Activated T-helper 2 cell treated with anti-CD3 and anti-CD28 coated beads, Interferon-gamma antibody, Interleukin-2, Interleukin-4, amounts not matched to agents 10 μg/mL and 5 μg/mL and 100 μg/mL, durations not matched to agents 14 hours and 24 hours and 36 hours (primary cell): ENCODE measurements at places on chromosomes 4 and X. TPM values are rescaled to one million over a fixed set of nuclear protein-coding genes. Genes with fewer than 3 reads are reported as not detected.
A peak's percentile ranks its signal among the peaks of the same experiment; 100 is the strongest.

ADAM29 gene
- total RNA-seq: not detected in 2 replicates

- DNase-seq: no peak
- no peaks in the 10 kb centered on the region for H3K36me3 ChIP-seq
- H3K27me3 ChIP-seq: no peaks in the 10 kb centered on the region
- H3K27ac ChIP-seq: no peak overlapping the region
- H3K4me1 ChIP-seq: no peaks in the 10 kb centered on the region
- no peak overlapping the region for H3K4me3 ChIP-seq
Measured at GRCh38 chr4:16480011-16480410, 253.7 kb upstream of the TAPT1 start.

DNA sequence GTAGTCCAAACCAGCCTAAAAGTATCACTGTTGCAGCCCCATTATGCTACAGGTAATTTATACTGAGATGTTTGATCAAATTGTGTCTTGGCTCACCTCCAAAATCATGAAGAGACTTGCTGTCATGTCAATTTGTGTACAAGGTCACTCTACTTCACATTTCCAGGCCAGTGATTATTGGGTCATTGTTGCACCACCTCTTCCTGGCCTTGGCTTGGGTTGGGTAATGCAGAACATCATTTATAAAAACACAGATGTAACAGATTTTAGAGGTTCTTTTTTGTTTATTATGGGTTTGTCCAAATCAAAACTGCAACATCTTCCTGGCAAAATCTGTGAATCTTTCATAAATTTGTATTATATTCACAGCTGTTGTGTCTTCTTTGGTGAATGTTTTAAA lies 459.5 kb downstream of the ANKRD50 start:
- no peaks in the 10 kb centered on the region for H3K27me3 ChIP-seq
- no peak overlapping the region for H3K27ac ChIP-seq
- no peak for DNase-seq
- H3K36me3 ChIP-seq: no peaks in the 10 kb centered on the region
- H3K4me3 ChIP-seq: no peak overlapping the region
- H3K4me1 ChIP-seq: no peaks in the 10 kb centered on the region

- H3K36me3 ChIP-seq: no peaks in the 10 kb centered on the region
- H3K4me3 ChIP-seq: no peak overlapping the region
- no peak overlapping the region for H3K27ac ChIP-seq
- no peak for DNase-seq
- no peaks in the 10 kb centered on the region for H3K4me1 ChIP-seq
Measured at GRCh38 chrX:141469469-141469868, 115.1 kb downstream of the SPANXA1 start.

DNA sequence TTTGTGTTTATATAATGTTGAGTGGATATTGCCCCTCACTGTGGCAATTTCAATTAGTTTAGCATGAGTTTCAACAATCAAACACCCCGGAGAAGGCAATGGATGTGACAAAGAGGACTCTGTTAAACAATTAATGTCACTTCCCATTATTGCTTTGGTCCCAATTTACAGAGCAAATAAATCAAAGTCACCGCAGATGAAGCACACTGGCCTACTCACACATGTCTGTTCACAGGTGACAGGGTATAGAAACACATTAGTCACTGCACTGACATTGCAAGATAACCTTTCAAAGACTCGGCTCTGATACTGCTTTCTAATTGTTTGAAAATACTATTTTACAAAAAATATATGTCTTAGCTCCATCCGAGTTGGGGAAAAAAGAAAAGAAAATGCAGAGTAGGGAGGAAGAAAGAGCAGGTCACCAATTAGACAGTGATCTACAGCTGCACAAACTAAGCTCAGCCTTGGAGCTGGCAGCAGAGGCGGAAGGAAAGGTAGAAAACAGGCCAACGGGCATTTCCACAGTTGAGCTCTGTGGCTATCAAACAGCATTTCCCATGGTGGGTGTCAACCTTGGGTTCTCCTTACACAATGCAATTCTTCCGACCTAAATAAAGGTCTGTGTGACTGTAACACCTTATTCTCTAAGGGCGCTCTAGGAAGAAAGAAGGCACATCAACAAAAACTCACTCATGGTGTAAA lies 53.9 kb downstream of the PPARGC1A start:
- no peak for DNase-seq
- no peak overlapping the region for H3K4me3 ChIP-seq
- H3K27me3 ChIP-seq: no peaks in the 10 kb centered on the region
- H3K27ac ChIP-seq: no peak overlapping the region
- no peaks in the 10 kb centered on the region for H3K4me1 ChIP-seq

GRCh38 chr4:24209131-24209530 lies 319.3 kb upstream of the PPARGC1A start:
- no peak for DNase-seq
- H3K4me3 ChIP-seq: no peak overlapping the region
- H3K4me1 ChIP-seq: no peaks in the 10 kb centered on the region
- no peaks in the 10 kb centered on the region for H3K36me3 ChIP-seq

DNA sequence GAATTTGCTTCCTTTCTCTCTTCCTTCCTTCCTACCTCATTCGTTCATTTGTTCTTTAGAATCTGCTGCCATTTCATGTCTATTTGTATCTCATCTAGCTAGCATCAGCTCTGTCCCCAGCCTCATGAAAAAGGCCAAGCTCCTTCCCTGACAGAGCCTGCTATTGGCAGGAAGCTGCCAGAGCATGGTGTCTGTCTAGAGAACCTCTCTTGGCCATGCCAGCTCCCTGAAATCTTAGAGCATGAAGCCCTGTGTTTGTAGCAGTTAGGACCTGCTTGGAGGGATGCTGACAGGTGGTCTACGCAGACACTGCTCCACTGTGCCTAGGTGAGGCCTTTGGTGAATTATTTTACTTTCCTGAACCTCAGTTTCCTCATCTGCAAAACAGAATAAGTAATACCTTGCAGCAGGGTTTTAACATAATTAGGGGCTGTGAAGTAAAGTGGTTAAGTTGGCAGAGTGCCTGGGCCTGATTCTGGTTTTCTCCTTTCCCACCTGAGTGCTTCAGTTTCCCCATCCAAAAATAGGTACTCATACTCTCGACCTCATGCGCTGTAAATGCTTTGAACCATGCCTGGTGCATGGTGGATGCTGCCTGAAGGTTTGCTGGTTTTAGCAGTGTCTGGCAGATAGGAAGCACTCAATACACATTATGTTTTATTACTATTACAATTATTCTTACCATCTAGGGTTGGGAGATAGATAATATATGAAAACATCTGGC lies 4.7 kb downstream of the PTTG2 start:
- H3K36me3 ChIP-seq: no peaks in the 10 kb centered on the region
- no peaks in the 10 kb centered on the region for H3K27me3 ChIP-seq
- peaks cover 6% of the 10 kb centered on the region for H3K4me1 ChIP-seq
- H3K27ac ChIP-seq: no peak overlapping the region
- DNase-seq: no peak
- no peak overlapping the region for H3K4me3 ChIP-seq

DNA sequence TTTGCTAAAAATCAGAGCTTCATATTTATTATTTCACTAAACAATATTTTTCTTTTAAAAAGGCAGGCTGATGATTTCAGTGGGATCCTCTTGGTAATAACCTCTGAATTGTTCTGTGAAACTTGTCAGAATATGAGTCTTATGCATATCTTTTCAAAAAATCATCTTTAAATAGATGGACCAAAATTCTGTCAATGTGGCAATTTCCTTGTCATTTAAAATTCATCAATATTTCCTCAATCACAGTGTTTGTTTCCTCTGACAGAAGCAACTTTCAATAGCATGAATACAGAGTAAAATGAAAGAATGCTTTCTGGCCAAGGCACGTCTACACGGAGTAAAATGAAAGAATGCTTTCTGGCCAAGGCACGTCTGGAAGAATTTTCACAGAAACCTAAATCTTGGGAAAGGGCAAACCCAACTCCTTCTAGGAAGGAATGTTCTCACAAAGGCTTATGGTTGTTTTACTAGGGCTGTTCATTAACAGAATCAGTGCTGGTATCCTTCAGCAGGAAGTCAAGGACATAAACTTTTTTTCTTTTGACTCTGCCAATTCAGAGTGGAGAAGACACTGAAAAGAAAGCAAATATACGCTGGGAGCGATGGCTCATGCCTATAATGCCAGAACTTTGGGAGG lies 99.0 kb upstream of the GPR34 start:
- no peak for DNase-seq
- no peak overlapping the region for H3K27ac ChIP-seq

DNA sequence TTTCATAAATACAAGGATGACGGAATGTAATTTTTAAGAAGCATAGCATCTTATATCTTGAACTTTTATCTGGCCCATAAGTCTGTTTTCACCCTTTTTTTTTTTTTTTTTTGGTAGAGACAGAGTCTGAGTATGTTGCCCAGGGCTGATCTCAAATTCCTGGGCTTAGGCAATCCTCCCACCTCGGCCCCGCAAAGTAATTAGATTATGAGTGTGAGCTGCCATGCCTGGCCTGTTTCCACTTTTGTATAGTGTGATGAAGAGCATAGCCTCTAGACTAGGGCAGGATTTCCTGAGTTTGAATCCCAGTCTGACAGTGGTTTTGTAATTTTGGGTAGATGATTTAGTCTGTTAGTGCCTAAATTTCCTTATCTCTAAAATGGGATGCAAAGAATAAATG lies 11.0 kb downstream of the STIM2 start:
- H3K27me3 ChIP-seq: no peaks in the 10 kb centered on the region
- peaks cover 7% of the 10 kb centered on the region for H3K36me3 ChIP-seq
- H3K27ac ChIP-seq: no peak overlapping the region
- peaks cover 52% of the 10 kb centered on the region for H3K4me1 ChIP-seq

DNA sequence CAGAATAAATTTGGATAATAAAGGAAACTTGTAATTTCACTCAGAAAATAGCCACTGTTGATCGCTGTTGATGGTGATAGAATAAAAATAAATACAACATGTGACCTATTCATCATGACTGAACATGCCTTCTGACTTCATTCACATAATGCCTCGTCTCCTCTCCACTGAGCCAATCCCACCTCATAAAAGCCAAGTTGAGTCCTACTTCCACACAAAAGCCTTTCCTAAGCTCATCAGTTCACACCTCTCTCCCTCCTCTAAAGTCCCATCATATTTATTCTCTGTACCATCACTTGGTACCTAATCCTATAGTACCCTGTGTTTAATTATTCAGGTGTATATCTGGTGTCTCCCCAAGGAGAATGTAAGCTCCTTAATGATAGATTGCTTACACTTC lies 37.7 kb downstream of the APOO start:
- DNase-seq: no peak
- H3K36me3 ChIP-seq: peaks cover 3% of the 10 kb centered on the region
- H3K4me1 ChIP-seq: no peaks in the 10 kb centered on the region
- H3K4me3 ChIP-seq: no peak overlapping the region
- H3K27ac ChIP-seq: no peak overlapping the region

GRCh38 chrX:21412883-21413282 lies 38.7 kb downstream of the CNKSR2 start:
- H3K36me3 ChIP-seq: peaks cover 22% of the 10 kb centered on the region
- H3K27me3 ChIP-seq: no peaks in the 10 kb centered on the region
- peaks cover 2% of the 10 kb centered on the region for H3K4me1 ChIP-seq

TMEM31 gene
- total RNA-seq: not detected in 2 replicates

DNA sequence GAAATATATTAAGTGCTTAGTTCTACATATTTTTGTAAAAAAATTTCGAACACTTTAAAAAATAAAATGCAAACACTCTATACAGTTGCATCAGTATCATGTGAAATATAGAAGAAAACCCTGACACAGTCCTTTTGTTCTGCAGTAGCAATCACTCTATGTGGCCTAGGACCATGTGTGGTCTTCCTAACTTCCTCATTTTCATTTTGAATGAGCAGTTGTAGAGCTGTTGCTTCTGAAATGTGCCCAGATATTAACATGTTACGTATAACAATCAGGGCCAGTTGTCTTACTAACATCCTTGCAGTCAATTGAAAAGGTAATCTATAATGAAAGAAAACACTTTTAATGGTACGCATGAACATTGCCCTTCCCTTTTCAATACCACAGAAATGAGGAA lies 107.9 kb downstream of the ZNF827 start:
- peak overlapping the region; percentile 66 for H3K27ac ChIP-seq
- no peak overlapping the region for H3K4me3 ChIP-seq
- peaks cover 46% of the 10 kb centered on the region for H3K4me1 ChIP-seq
- H3K36me3 ChIP-seq: peaks cover 59% of the 10 kb centered on the region

GPR50 gene
- not detected in 2 replicates for total RNA-seq

DNA sequence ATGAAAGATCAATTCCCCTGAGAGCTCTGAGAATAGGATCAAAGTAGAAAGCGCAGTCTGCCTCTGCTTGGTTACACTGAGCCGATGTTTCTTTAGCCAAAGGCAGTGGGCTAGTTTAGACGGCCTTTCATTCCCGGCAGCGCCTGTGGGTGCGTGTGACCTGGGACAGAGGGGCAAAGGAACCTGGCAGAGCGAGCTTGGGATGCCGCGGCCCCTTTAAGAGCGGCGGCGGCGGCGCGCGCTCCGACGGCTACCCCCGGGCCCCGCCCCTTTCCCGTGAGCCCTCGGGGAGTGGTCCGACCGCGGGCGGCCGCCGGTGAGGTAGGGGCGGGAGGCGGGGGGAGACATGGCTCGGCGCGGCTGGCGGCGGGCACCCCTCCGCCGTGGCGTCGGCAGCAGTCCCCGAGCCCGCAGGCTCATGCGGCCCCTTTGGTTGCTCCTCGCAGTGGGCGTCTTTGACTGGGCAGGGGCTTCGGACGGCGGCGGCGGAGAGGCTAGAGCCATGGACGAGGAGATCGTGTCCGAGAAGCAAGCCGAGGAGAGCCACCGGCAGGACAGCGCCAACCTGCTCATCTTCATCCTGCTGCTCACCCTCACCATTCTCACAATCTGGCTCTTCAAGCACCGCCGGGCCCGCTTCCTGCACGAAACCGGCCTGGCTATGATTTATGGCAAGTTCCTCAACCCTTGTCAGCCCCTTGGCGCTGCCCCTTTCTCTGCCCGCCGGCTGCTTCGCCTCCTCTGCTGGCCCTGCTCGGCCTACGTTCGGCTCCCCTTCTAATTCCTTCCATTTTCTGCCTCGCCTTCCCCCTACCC lies at the start of gene SLC9A6:
TSS of gene SLC9A6 (plus strand) at position 279 of the 816 bp plus-strand sequence. CDS start at position 503, 224 bp downstream.
- peak within 1 kb of the TSS; percentile 90 for H3K4me3 ChIP-seq
- peak within 1 kb of the TSS; percentile 88 for H3K27ac ChIP-seq
- peaks cover 3% of the 10 kb centered on the region for H3K36me3 ChIP-seq
- H3K4me1 ChIP-seq: peaks cover 40% of the 10 kb centered on the region
- no peaks in the 10 kb centered on the region for H3K27me3 ChIP-seq
- peak; percentile 55 for DNase-seq

DNA sequence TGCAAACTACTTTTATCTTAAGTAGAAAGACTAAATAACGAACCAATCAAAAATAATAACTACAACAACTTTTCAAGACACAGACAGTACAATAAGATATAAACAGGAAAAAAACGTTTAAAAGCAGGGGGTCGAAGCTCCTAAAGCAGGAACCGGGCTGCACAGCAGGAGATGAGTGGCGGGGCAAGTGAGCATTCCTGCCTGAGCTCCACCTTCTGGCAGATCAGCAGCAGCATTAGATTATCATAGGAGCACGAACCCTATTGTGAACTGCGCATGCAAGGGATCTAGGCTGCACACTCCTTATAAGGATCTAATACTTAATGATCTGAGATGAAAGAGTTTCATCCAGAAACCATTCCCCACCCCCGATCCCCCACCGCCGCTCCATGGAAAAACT lies 146.2 kb downstream of the TEX11 start:
- H3K36me3 ChIP-seq: peaks cover 7% of the 10 kb centered on the region
- no peaks in the 10 kb centered on the region for H3K4me1 ChIP-seq
- DNase-seq: no peak
- H3K27me3 ChIP-seq: no peaks in the 10 kb centered on the region
